Karpas-422 (cell line): ENCODE measurements at places on chromosomes 3 and 15.

DNA sequence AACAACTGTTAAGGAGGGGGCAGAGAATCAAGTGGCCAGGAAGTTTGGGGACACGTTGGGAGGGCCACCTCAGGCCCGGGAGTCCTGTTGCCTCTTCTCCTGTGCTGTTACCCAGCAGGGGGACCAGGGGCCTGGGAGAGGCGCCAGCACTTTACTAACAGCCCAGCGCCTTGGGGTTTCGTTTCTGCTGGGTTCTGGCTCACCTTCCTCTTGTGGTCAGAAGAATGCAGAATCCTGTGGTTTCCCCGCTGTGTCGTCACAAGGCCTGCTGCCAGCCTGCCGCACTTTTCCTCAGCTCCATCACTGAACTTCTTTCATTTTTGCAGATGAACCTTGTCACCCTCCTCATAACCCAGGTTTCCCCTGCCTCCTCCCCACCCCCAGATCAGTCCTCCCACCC is 67.7 kb downstream of the SLC30A4 start:
- H3K4me1 ChIP-seq, result peaks cover 15% of the 10 kb centered on the region
- no peak overlapping the region for H3K27ac ChIP-seq
- no peaks in the 10 kb centered on the region for H3K36me3 ChIP-seq
- no peak for DNase-seq
- no peak overlapping the region for H3K4me3 ChIP-seq

DNA sequence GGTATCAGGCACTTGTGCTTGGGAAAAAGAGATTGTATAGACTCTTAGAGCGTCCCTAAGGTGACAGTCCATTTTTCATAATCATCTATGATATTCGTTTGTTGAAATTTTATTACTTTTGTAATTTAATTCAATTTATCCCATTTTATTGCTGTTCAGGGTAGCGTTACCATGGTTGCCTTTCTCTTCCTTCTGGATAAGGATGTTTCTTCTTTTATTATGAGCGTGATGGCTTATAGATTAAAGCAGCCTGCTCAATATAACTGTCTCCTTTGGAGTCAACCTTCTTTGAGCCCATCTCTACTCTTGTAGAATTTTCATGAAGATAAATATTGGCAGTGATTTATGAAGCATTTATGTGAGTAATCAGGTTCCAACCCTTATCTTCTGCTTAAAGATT is 182.0 kb downstream of the LRTM1 start:
- no peaks in the 10 kb centered on the region; the same call in 1 of the 2 replicates for H3K27me3 ChIP-seq
- no peaks in the 10 kb centered on the region for H3K4me1 ChIP-seq
- no peak for DNase-seq
- H3K27ac ChIP-seq, result no peak overlapping the region

DNA sequence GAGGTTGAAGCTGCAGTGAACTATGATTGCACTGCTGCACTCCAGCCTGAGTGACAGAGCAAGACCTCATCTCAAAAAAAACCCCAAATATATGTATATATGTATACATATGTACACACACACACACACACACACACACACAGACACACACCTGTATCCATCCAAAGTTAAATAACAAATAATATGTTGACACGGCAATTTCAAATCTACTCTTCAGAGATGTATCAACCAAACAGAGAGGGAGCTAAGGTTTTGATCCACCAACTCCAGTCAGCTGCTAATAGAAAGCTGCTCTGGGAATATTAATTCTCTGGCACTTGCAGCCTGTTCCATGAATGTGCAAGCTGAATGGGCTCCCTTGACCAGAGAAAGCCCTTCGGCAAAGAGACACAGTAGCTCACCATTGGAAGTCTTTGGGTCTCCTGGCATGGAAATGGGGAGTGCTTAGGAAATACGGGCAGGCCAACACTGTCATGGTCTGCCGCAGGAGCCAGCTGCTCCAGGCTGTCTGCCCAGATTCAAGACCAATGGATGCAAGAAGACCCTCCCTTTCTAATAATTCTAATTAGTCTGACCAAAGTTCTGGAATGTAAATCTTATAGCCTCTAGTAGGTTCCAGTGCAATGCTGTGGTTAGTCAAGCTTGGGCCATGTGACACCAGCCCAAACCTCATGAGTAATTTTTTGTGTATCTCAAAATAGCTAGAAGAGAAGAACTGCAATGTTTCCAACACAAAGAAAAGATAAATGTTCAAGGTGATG is 299.8 kb downstream of the KBTBD8 start:
- H3K27me3 ChIP-seq, result no peaks in the 10 kb centered on the region
- no peaks in the 10 kb centered on the region for H3K36me3 ChIP-seq
- H3K4me3 ChIP-seq, result no peak overlapping the region
- H3K4me1 ChIP-seq, result no peaks in the 10 kb centered on the region

DNA sequence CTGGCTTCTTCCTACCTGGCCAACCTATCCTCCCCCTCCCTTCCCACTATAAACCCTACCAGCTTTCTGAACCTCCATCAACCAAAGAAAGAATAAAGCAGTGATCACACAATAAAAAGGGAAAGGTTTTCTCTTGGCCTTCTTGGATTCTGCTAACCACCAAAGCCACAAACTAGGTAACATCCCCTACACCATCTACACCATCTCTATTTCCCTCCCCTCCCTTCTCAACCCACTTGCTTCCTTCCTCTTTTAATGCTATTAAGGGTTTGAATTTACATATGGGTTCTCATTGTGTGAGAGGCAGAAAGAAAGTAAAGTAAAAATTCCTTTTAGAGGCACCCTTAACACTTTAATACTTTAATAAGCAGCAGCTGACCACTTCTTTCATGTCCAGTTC is 25.8 kb upstream of the RSL24D1 start:
- H3K36me3 ChIP-seq, result no peaks in the 10 kb centered on the region
- H3K4me1 ChIP-seq, result peaks cover 27% of the 10 kb centered on the region
- H3K27ac ChIP-seq, result peak overlapping the region; percentile 79
- peak overlapping the region; percentile 49; the same call in 1 of the 2 replicates for H3K4me3 ChIP-seq
- peak; percentile 82 for DNase-seq

DNA sequence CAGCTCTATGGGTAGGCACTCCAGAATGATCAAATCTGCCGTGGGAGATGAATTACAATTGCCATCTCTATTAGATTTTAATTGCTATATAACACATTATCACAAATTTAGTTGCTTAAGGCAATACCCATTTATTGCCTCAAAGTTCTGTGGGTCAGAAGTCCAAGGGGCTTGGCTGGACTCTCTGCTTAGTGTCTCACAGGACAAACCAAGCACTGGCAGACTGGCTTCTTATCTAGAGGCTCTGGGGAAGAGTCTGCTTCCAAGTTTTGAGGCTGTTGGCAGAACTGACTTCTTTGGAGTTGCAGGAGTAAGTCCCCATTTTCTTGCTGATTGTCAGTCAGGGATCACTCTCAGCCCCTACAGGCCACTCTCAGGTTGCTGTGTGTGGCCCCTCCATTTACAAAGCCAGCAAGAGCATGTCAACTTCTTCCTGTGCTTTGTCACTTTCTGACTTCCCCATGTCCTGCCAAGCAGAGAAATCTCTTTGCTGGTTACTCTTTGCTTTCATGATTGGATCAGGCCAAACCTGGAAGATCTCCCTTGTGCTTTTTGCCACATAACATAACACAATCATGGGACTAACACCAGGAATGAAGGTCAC is 93.5 kb upstream of the PRICKLE2 start:
- H3K4me3 ChIP-seq, result no peak overlapping the region
- H3K27ac ChIP-seq, result no peak overlapping the region
- DNase-seq, result no peak
- no peaks in the 10 kb centered on the region for H3K36me3 ChIP-seq
- no peaks in the 10 kb centered on the region for H3K27me3 ChIP-seq

DNA sequence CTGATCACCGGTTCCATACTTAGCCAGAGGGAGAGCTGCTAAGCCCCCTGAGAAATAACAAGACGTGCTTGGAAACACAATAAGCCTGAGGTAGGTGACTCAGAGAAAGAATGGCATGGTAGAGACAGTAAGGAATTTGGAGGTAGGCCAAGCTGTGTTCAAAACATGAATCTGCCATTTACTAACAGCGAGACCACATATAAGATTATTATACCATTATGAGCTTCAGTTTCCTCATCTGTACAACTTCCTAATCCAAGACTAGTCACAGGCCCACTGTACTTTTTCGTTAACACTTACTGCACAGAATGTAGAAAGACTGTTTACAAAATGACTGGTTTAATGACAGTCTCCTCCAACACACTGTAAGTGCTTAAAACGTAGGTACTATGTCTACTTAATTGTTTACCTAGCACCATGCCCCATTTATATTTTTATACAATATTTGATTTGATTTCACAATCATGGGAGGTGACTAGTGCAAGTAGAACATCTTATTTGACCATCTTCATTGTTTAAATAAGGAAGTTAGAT is 25.7 kb downstream of the ATOSA start:
- DNase-seq, result no peak
- no peak overlapping the region for H3K4me3 ChIP-seq
- H3K27ac ChIP-seq, result peak overlapping the region; percentile 72
- H3K27me3 ChIP-seq, result no peaks in the 10 kb centered on the region
- H3K36me3 ChIP-seq, result peaks cover 52% of the 10 kb centered on the region; the same call in 1 of the 2 replicates

- H3K27ac ChIP-seq, result no peak overlapping the region
- H3K4me3 ChIP-seq, result no peak overlapping the region
- H3K27me3 ChIP-seq, result no peaks in the 10 kb centered on the region
- H3K4me1 ChIP-seq, result no peaks in the 10 kb centered on the region
- no peak for DNase-seq
Measured at GRCh38 chr15:46231786-46232185, 597.0 kb downstream of the SQOR start.

DNA sequence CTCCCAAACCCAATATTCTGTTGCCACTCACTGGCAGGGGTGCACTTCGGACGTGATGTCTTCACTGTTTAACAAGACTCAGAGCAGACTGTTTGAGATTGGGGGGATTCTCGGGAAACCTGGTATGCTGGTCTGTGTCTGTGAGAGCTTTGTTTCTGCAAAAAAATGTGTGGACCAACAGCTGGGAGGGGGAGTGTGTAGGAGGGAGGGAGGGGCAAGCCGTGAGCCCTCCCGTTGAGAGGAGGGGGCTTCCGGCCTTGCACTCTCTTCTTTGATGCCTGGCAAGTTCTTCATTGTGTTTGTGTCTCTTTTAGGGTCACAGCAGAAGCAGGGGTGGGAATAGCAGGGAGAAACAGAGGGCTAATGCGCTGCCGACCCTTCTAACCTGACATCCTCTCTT is 74.9 kb upstream of the NDN start:
- no peaks in the 10 kb centered on the region for H3K4me1 ChIP-seq
- 0 out of 2 replicates have a peak, but pooled peaks cover 2% of the 10 kb centered on the region for H3K36me3 ChIP-seq
- no peak overlapping the region for H3K4me3 ChIP-seq
- H3K27me3 ChIP-seq, result no peaks in the 10 kb centered on the region
- no peak for DNase-seq
- H3K27ac ChIP-seq, result no peak overlapping the region

GRCh38 chr15:35888815-35889214 is 342.9 kb upstream of the DPH6 start:
- H3K27me3 ChIP-seq, result no peaks in the 10 kb centered on the region
- H3K27ac ChIP-seq, result no peak overlapping the region
- H3K4me1 ChIP-seq, result no peaks in the 10 kb centered on the region
- H3K36me3 ChIP-seq, result no peaks in the 10 kb centered on the region
- H3K4me3 ChIP-seq, result no peak overlapping the region

DNA sequence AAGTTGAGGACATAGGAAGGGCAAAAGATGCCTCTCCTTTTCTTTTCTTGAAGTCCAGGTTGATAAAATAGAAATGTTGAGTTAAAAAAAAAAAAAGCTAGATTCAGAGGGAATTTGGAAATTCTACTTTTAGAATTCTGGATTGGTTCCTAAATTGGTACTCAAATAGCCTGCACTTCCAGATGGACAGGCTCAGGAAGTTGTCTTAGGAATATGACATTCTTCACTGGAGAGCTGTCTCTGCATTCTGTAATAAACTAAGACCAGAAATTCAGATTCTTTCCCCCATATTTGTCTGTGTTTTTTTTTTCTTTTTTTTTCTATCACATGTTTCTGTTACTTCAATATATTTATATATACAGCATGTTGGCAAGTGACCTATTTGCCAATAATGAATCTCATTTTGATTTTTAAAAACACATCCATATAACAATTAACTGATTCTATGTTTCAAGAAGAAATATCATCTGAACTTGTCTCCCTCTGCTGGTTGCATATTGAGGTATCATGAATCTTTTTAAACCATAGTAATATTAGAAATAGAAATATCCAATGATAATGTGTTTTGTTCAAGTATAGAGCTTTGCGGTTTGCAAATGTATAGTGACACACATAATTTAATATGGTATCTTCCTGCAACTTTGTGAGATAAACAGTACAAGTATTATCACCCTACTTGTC is 8.5 kb upstream of the LSAMP start:
- H3K27me3 ChIP-seq, result no peaks in the 10 kb centered on the region
- H3K36me3 ChIP-seq, result no peaks in the 10 kb centered on the region
- H3K4me1 ChIP-seq, result no peaks in the 10 kb centered on the region
- H3K4me3 ChIP-seq, result no peak overlapping the region
- DNase-seq, result no peak
- no peak overlapping the region for H3K27ac ChIP-seq
